ENCODE measurements at places on chromosomes 6 and 20. TPM values are rescaled to one million over a fixed set of nuclear protein-coding genes. Genes with fewer than 3 reads are reported as not detected.

GRCh38 chr6:91029211-91029610 is 442.3 kb upstream of the MAP3K7 start:
- no peak for DNase-seq

GRCh38 chr6:20038410-20039204 is 173.7 kb downstream of the MBOAT1 start:
- DNase-seq, result no peak

- no peak for DNase-seq
These were observed 17.4 kb downstream of the KIAA1586 start for GRCh38 chr6:57063847-57064246.

DNA sequence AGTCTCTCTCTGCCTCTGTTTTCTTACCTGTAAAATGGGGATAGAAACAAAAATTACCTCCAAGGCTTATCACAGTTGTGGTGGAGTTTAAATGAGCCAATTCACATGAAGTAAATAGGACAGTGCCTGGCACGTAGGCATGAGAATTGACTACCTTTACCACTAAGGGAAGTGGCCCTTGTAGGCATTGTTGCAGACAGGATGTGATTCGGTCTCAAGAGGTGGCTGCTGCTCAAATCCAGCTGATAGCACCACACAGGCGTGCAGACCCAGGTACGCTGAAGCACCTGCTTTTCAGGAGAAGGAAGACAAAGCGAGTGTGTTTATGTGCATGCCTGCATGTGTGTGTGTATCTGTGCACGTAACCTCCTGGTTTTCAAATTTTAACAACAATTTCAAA is 108.6 kb downstream of the EYA2 start:
- peak; percentile 17 for DNase-seq

LY6G5C gene
- 5.0 TPM for total RNA-seq

NR2E1 gene
- total RNA-seq, result not detected

DNA sequence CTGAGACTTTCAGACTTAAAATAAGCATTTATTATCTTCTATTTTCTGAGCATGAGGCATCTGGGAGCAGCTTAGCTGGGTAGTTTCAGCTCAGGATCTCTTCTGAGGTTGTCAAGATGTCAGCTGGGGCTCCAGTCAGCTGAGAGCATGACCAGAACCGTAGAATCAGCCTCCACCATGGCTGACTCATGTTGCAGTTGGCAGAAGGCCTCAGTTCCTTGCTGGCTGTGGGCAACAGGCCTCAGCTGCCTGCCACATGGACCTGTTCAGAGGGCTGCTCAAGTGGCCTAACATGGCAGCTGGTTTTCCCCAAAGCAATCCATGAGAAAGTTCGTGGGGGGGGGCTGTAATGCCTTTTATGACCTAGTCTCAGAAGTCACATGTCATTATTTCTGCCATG is 142.3 kb downstream of the LY86 start:
- DNase-seq, result no peak

DNA sequence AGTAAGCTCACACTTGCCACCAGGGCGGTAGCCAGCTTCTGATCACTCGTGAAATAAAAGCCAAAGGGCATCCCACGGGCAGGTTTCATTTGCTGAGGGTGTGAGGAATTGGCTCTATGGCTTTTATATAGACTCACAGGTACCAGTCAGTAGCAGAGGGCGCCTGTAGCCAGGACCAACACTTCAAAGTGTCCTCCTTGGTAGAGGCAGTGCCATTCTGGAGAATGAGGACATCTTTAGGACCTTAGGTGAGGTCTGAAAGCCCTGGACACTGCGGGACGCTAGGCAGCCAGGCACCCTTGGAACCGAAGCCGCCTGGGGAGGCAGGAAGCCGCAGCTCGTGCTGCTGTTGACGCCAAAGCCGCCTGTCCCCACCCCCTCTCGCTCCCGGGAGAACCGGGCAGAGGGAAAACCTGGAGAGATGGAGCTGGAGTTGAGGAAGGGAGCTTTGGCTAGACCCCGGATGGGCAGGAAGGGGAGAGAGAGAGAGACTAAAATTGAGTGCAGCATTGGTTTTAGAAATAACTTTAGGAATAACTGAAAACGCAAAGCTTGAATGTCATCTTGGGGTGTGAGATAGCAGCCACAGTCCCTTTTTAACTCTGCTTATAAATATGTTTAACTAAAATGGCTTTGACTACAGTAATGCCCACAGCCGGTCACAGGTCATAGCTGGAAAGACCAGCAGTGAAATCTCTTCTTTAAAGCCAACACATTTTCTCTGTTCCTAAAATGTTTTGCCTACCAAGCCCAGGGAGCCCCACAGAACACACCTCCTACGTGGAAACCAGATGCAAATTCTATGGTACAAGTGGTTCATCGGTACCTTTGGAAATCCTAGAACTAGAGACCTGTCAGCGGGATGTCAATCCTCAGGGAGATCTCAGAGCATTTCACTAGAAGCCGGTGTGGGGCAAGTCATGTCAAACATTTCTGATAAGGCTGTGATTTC is 128.5 kb upstream of the CDYL start:
- DNase-seq, result peak; percentile 76

DNA sequence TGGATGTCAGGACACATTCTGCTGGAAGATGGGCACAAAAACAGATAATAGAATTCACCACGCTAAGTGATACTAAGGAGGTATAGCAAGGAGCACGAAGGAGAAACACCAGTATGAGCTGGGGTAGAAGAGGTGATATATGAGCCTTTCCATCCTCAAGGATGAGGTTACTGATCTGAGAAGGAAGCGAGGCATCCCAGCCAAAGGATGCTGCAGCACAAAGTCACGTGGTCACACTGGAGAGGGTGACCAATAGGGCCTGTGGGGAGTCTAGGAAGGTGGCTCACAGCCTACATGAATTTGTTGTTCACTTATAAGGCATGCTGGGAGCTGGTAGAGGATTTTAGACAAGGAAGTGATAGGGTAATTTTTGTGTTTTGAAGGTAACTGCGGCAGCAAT is 1.4 kb downstream of the GINS1 start:
- no peak for DNase-seq

GRCh38 chr6:113733381-113733780 is 123.8 kb upstream of the MARCKS start:
- DNase-seq, result no peak

LGSN gene
- 0.13 TPM for total RNA-seq

SAMD10 gene
- 6.0 TPM for total RNA-seq

DNA sequence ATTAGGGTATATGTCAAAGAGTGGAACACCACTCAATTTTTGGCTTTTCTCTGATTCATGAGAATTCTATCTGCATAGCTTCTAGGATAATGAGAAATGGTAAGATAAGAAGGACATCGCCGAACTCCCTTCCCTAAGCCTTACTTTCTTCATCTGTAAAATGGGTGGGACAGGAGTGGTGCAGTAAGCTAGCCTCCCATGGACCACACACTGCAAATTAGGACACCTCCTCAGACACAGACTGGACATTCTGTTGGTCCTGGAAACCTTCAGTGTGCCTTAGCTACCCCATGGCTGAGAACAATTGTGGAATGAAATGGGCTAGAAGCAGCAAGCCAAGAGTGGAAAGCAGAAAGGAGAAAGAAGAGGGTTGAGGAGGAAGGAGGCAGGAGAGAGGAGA is 89.6 kb downstream of the BMP7 start:
- no peak for DNase-seq

NHSL1 gene
- total RNA-seq, result 13.4 TPM

EDN3 gene
- 1.6 TPM for total RNA-seq
